ENCODE measurements at places on chromosomes 5 and 9.

GRCh38 chr9:82302968-82303655 is 314.5 kb downstream of the SPATA31D1 start:
- no peak for DNase-seq

DNA sequence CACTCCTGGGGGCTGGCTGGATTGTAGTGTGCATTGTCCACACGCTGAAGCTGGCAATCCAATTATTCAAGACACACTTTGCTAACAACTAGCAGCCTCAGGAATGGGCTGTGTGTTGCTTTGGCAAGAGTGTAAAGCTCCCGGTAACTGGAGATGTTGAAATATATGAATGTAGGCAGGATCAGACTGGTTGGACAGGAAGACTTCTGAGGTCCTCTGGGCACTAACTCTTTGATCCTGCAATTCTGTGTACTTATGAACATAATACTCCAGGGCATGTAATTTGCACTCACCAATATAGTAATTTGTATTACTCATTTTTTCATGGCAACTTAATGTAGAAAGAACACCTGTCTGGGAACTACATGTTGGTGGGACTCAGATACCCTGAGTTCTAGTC is 106.7 kb upstream of the SLC28A3 start:
- no peak for DNase-seq

DNA sequence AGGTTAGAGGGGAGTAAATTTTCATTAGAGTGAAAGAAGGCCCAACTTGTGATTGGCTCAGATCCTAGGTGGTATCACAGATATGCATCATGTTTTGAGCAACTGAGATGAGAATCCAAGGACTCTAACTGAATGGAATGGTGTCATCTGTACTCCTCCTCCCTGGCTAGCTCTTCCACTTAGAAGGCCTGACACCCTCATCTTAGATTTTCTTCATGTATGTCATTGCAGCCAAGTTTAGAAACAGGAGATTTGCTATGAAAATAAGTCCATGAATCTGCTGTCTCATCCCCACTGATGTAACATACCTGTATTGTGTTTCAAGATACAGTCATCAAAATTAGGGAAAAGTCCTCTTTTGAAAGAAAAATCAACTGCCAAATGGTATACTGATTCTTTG is 54.4 kb downstream of the ITGA1 start:
- no peak for DNase-seq

DNA sequence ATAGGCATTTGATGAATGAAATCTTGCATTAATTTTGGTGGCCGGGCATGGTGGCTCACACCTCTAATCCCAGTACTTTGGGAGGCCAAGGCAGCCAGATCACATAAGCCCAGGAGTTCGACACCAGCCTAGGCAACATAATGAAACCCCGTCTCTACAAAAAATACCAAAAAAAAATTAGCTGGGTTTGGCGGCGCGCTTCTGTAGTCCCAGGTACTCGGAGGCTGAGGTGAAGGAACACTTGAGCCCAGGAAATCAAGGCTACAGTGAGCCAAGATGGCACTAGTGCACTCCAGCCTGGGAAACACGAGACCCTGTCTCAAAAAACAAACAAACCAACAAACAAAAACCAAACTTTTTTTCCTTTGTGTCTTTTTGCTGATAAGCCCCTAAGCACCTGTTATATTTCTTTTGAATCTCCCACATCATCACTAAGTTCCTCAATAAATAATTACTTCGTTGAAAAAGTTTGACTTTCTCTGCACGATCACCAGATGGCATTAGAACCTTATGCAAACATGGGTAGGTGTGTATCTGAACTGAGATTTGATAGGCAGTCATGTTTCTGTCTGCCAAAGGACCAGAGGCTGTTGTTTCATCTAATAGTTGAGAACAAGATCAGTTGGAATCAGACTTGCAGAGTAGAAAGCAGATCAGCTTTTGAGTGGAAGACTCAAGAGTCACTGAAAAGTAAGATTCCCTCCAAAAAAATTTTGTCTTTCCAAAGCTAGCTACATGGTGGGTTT is 5.5 kb upstream of the MATR3 start:
- DNase-seq = no peak

DNA sequence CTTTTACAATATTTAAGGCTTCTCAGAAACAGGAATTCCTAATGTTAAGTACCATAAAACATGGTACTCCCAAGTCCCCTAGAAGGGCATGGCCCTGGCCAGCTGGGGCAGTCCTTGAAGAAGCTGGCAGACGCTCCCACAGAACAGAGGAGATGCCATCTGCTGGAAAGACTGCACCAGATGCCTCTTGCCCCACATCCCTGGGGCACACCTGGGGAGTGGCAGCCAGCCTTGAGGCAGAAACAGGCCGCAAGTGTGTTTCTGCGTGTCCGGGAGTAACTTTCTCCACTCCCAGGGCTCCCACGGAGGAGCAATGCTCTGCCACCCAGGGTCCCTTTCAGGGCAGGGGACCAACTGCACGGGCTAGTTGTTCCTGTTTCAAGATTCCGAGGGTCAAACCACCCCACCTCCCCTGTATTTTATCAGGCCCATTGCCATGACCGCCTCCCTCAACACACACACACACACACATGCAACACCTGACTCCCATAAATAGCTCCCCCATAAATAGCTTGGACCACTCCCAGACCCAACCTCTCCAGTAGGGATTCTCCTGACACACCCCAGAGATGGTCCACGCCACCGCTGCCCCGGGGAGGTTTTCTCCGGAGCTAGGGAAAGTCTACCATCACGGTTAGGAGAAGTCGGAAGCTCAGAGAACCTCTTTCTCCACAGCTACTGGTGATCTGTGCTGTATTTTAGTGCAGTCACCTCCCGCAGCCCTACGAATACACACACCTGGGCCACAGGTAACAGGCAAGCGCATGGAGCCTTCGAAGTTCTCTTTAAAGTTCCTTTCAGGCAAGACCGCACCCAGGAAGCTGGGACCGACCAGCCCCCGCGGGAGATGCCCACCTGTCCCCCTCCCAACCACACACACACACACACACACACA is 1.5 kb downstream of the SPOCK1 start:
- DNase-seq = peak; percentile 30

- DNase-seq = no peak
These were observed 235.1 kb downstream of the GADD45G start for GRCh38 chr9:89839952-89840351.

- DNase-seq = no peak
These were observed 60.9 kb upstream of the RPL26L1 start for GRCh38 chr5:172898218-172898842.

GRCh38 chr9:20040991-20041696 is 252.3 kb upstream of the SLC24A2 start:
- DNase-seq = peak; percentile 58

GRCh38 chr5:151234476-151235238 is 10.8 kb upstream of the CCDC69 start:
- DNase-seq = no peak

DNA sequence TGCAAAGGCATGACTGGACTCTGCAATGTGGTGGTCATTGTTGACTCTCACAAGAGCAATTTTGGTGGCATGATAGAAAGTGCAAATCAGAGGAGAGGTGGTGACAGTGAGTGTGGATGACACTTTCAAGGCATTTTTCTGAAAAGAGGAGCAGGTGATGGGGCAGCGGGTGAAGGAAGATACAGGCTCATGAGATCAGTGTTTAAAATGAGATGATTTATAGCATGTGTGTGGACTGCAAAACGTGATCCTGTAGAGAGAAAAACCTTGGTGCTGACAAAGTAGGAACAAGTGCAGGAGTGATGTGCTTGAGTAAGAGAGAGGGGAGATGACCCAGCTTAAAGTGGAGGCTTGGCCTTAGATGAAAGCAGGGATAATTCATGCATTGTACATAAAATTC is 171.2 kb upstream of the PPP2R2B start:
- no peak for DNase-seq

- no peak for DNase-seq
These were observed 218.8 kb upstream of the MSX2 start for GRCh38 chr5:174505621-174506020.

DNA sequence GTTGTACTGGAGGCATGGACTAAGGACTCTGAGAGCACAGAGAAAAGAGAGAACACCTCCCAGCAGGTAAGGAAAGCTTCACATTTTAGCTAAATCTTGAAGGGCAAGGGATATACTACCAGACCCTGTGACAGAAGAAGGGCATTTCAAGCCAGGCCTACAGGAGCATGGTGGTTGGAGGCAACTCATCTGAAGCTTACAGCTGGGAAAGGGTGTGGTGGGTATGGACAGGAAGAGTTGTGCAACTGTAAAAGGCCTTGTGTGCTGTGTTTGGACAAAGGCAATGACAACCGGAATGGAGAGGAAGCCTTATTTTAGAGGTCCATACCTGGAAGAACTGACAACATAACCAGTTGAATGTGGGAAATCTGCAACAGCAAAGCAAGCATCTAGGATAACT is 31.2 kb downstream of the NIPSNAP3B start:
- no peak for DNase-seq

DNA sequence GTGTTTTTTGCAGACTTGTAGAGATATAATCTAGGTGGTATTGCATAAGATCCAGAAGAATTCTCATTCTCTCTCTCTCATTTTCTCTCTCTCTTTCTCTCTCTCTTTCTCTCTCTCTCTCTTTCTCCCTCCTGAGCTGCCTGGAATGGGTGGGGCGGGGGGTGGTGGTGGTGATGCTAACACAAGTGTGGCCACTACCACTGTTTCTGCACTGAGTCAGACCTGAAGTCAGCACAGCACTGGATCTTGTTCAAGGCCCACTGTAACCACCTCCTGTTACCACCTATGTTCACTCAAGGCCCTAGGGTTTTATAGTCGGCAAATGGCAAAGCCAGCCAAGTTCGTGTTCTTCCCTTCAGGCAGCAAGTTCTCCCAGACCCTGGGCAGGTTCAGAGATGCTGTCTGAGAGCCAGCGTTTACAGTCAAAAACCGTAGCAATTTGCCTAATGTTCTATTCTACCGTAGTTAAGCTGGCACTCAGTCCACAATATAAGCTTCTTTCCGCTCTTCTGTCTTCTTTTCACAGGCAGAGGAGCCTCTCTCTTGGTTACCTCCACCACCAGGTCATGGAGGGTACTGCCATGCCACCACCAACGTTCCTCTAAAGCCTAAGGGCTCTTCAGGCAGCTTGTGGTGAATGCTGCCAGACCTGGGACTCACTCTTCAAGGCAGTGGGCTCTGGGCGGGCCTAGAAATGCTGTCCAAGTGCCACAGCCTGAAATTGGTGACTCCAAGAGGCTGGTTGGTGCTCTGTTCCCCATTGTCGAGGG is 235.7 kb upstream of the PRR16 start:
- no peak for DNase-seq

DNA sequence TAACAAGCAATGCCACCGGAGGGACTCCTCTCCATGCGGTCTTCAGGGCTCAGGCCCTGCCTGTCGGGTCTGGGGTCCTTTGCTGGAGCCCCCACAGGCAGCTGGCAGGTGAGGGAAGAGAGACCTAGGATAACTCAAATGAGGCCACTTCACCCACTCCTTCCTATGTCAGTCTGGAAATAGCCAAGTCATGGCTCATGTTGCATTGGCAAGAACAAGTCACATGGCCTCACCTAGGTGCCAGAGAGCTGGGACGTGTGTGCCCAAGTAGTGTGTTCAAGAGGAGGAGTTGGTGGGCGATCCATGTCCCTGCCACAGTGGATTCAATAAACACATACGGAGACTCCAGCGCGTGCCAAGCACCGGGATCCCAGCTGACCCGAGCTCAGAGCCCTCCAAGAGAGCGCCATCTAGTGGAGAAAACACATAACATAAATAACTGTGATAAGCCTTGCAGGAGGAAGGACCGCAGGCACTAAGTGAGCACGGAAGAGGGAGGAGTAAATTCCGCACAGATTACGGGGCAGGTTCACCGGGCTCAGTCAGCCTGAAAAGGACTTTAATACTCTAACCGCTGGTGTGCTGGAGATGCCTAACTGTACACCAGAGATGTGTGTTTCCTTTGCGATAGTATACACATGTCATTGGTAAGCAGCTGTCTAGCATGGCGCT is 580.8 kb downstream of the CCDC171 start:
- peak; percentile 70 for DNase-seq

GRCh38 chr5:14404780-14405179 is 176.8 kb upstream of the OTULINL start:
- no peak for DNase-seq

- DNase-seq = no peak
These were observed 313.0 kb downstream of the GABRB2 start for GRCh38 chr5:161233553-161233952.

DNA sequence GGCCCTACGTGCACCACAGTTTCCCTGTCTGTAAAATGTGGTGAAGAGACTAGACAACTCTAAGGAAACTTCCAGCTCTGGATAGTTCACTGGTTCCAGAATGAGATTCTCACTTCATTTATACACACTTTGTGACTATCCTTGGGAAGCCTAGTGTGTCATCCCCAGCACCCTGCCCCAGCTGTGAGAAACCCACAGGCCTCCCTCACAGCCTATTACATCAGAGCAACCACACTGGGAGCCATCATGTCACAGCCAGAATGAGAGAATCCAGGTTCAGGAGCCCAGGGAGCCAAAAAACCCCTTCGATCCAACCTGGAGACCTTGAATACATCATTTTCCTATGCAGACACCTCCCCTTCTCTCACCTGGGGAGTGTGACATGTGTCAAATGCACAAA is 21.0 kb upstream of the HAND1 start:
- DNase-seq = no peak

GRCh38 chr5:88045165-88045564 is 223.5 kb downstream of the TMEM161B start:
- peak; percentile 36 for DNase-seq

GRCh38 chr5:17315710-17316221 is 98.3 kb downstream of the BASP1 start:
- no peak for DNase-seq

GRCh38 chr9:2602704-2603116 is 18.9 kb upstream of the VLDLR start:
- no peak for DNase-seq

- DNase-seq = no peak
These were observed 68.7 kb downstream of the ACTL7B start for GRCh38 chr9:108786901-108787689.

GRCh38 chr9:79353856-79354520 is 217.8 kb upstream of the TLE4 start:
- DNase-seq = no peak

DNA sequence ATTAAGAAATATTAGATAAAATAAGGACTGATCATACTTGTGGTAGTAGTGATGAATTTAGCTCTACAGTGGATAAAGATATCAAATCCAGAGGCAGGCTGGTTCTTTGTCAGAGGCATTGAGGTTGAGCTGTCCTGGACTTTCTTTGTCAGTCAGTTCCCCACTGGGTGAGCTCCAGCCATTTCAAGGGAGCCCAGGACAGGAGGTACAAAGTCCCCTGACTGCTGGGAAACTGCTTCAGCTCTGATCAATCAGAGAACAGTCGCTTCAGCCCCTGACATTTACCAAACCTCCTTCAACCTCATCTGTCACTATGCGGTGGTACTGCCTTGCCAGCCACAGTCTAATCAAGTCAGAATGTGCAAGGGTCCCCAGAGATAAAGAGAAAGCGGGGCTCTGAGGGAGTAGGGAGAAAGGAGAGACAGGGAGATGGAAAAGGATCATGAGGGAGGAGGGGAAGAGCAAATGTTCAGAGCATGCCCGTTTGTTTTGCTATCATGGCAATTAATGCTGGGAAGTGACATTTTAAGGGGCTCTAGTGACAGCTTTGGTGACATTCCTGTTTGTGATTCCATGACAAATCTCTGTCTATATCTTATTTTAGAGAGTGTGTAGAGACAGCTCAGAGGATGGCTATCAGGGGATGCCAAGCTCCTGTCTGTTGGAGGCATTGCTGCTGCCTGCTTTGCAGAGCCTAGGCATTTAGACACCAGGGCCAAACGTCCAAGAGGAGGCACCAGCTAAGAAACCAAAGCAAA is 223.2 kb downstream of the ASTN2 start:
- DNase-seq = peak; percentile 18

- no peak for DNase-seq
These were observed 77.8 kb downstream of the CFAP90 start for GRCh38 chr5:7773178-7773577.

Data from midbrain (tissue), 1 donor.